ENCODE measurements at places on chromosomes 16 and 17.

GRCh38 chr16:12896562-12896961 lies 4.8 kb upstream of the SHISA9 start:
- no peak overlapping the region for H3K4me3 ChIP-seq
- no peaks in the 10 kb centered on the region for H3K36me3 ChIP-seq
- DNase-seq = no peak
- no peaks in the 10 kb centered on the region for H3K4me1 ChIP-seq

GRCh38 chr16:70724146-70725023 lies 38.5 kb upstream of the MTSS2 start:
- peaks cover 2% of the 10 kb centered on the region for H3K4me1 ChIP-seq
- H3K27ac ChIP-seq = no peak overlapping the region
- H3K4me3 ChIP-seq = no peak overlapping the region

GRCh38 chr16:19566362-19566761 lies 10.9 kb downstream of the VPS35L start:
- no peaks in the 10 kb centered on the region for H3K4me1 ChIP-seq
- no peak for DNase-seq
- H3K4me3 ChIP-seq = no peak overlapping the region
- H3K27me3 ChIP-seq = no peaks in the 10 kb centered on the region

- H3K27me3 ChIP-seq = no peaks in the 10 kb centered on the region
- no peaks in the 10 kb centered on the region for H3K36me3 ChIP-seq
- no peak for DNase-seq
- no peak overlapping the region for H3K27ac ChIP-seq
- H3K4me3 ChIP-seq = no peak overlapping the region
Observed at GRCh38 chr16:77928096-77928495, 94.3 kb upstream of the CLEC3A start.

DNA sequence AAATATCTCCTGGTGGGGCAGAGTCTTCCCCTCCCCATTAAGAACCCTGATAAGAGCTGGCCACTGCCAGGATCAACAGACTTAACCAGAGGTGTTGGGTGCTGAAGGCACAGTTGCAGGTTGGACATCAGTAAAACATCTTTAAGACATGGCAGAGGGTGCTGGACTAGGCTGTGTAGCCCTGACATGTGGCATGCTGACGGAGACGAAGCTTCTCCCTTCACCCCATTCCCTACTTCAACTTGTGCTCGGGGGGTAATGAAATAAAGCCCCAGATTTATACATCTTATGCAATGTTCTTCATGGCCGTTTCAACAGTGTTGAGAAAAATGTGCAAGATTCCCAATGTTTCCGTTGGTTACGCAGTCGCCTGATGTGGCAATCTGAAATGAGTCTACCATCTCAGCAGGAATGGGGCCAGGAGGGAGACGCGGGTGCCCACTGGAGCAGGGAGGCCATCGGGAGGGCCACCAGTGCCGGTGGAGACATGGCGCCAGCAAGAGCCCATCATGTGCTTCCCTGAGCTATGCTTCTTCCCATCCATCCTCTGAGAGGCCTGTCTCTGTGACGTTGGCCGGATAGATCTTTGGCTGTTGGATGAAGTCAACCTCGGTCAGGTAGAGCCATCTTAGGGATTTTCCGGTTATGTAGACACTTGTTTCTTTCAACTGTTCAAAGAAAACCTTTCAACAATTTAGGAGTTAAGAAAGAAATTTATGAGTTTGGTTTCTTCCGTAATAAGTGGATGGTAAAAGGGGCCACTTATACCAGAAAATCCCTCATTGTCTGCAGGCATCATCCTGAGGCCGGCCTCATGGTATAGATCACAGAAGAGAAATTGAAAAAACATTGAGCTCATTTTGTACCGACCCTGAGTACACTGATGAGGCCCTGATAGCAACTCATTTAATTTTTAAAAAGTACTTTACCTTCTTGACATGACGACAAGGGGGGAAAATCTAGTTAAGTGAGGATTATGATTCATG lies 6.4 kb downstream of the IRF8 start:
- no peak for DNase-seq
- H3K36me3 ChIP-seq = peaks cover 90% of the 10 kb centered on the region
- H3K4me3 ChIP-seq = peak overlapping the region; percentile 34
- peaks cover 64% of the 10 kb centered on the region for H3K4me1 ChIP-seq
- H3K27ac ChIP-seq = no peak overlapping the region
- H3K27me3 ChIP-seq = no peaks in the 10 kb centered on the region

DNA sequence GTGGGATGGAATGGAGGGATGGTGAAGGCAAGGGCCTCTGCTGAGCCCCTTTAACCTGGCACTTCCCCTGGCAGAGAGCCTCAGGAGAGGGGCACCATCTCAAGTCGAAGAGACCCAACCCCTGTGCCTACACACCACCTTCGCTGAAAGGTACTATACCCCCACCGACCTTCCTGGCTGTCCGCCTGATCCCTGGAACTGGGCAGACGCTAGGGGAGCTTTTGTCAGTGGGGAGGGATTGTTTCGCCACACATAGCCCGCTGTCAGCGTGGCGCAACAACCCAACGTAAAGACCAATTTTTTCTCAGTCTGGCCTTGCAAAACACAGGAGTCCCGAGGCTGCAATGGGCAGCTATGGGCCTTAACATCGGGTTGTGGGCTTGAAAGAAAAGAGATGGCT lies 3.1 kb downstream of the PPP1R1B start:
- DNase-seq = no peak
- no peak overlapping the region for H3K4me3 ChIP-seq
- no peak overlapping the region for H3K27ac ChIP-seq
- peaks cover 46% of the 10 kb centered on the region for H3K27me3 ChIP-seq

DNA sequence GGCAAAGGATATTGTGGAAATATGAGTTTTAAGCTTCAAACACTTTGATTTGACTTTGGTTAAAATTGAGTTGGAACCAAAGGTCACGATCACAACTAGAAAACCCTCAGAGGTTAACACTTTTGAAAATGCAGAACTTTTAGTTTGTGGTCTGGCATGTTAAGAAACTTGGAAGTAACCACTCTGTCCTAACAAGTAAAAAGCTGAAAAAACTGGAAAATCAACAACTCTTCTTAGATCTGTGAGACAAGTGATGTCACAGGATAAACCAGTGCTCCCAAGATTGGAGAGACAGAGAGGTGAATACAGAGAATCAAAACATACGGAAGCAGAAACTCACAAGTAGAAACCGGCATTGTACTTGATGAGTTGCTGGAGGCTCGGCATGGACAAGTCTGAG lies 17.4 kb downstream of the MFSD6L start:
- no peaks in the 10 kb centered on the region for H3K36me3 ChIP-seq
- H3K27ac ChIP-seq = no peak overlapping the region
- peaks cover 25% of the 10 kb centered on the region for H3K27me3 ChIP-seq
- no peak overlapping the region for H3K4me3 ChIP-seq
- H3K4me1 ChIP-seq = peaks cover 2% of the 10 kb centered on the region

- DNase-seq = no peak
- no peak overlapping the region for H3K4me3 ChIP-seq
- H3K4me1 ChIP-seq = peaks cover 2% of the 10 kb centered on the region
- H3K36me3 ChIP-seq = no peaks in the 10 kb centered on the region
Observed at GRCh38 chr16:23729503-23730424, 16.7 kb upstream of the ERN2 start.

DNA sequence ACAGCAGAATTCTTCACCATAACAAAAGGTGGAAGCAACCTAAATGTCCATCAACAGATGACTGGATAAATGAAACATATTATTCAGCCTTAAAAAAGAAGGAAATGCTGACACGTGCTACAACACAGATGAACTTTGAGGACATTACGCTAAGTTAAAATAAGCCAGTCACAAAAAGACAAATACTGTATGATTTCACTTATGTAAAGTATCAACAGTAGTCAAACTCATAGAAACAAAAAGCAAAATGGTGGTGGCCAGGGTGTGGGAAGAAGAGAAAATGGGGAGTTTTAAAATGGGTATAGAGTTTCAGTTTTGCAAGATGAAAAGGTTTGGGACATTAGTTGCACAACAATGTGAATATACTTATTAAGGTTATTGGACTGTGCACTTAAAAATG lies 49.8 kb upstream of the MTMR4 start:
- no peaks in the 10 kb centered on the region for H3K36me3 ChIP-seq
- DNase-seq = no peak
- peaks cover 19% of the 10 kb centered on the region for H3K27me3 ChIP-seq
- no peak overlapping the region for H3K4me3 ChIP-seq
- no peak overlapping the region for H3K27ac ChIP-seq

GRCh38 chr17:18986541-18987229 lies 17.9 kb downstream of the FAM83G start:
- no peak overlapping the region for H3K4me3 ChIP-seq
- H3K27ac ChIP-seq = no peak overlapping the region
- no peak for DNase-seq
- H3K4me1 ChIP-seq = no peaks in the 10 kb centered on the region
- peaks cover 7% of the 10 kb centered on the region for H3K36me3 ChIP-seq
- no peaks in the 10 kb centered on the region for H3K27me3 ChIP-seq

DNA sequence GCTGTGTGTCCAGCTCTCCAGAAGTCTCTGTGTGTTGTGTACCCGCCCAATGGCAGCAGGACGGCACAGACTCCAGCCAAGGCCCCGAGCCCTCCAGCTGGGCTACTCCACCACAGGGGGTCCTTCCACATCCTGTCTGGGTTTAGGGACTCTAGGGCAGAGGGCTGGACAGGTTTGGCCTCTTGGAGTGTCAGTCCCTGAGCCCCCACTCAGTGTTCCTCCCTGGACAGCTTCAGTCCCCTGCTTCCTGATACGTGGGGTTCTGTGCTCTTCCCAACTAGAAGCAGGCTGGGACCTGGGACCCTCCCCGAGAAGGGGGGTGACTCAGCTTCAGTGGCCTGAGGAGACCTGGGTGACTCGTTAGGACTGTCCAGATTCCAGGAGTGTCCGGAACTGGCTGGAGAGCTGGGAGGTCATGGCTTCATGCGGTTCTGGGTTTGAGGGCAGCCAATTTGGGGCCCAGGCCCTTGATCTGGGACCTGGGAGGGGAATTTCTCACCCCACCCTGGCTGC lies 4.2 kb downstream of the CDK3 start:
- H3K27ac ChIP-seq = no peak overlapping the region
- no peak for DNase-seq
- peaks cover 5% of the 10 kb centered on the region for H3K4me1 ChIP-seq
- no peaks in the 10 kb centered on the region for H3K27me3 ChIP-seq
- H3K36me3 ChIP-seq = peaks cover 2% of the 10 kb centered on the region

DNA sequence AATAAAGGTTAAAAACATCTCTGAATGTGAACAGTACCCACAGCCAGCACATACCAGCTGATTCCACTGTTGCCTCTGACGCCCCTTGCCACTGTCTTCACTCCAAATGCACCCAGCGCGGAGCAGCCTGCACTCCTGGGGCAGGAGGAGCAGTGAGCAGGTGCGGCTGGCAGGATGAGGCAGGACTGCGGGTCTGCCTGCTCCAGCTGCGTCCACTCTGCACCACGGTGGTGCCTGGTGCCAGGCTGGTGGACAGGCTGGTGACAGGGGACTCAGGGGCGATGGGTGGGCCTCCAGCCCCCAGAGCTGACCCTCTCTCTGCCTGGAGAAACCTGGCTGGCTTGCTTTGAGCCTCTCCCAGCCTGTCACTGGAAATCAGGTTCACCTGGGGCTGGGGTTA lies 9.4 kb downstream of the RAB40B start:
- H3K36me3 ChIP-seq = peaks cover 1% of the 10 kb centered on the region
- H3K4me1 ChIP-seq = peaks cover 10% of the 10 kb centered on the region
- DNase-seq = no peak

- H3K27me3 ChIP-seq = no peaks in the 10 kb centered on the region
- H3K36me3 ChIP-seq = peaks cover 53% of the 10 kb centered on the region
- H3K4me3 ChIP-seq = no peak overlapping the region
- no peak overlapping the region for H3K27ac ChIP-seq
- no peak for DNase-seq
- peaks cover 13% of the 10 kb centered on the region for H3K4me1 ChIP-seq
Observed at GRCh38 chr17:16044487-16044886, 44.9 kb downstream of the TTC19 start.

DNA sequence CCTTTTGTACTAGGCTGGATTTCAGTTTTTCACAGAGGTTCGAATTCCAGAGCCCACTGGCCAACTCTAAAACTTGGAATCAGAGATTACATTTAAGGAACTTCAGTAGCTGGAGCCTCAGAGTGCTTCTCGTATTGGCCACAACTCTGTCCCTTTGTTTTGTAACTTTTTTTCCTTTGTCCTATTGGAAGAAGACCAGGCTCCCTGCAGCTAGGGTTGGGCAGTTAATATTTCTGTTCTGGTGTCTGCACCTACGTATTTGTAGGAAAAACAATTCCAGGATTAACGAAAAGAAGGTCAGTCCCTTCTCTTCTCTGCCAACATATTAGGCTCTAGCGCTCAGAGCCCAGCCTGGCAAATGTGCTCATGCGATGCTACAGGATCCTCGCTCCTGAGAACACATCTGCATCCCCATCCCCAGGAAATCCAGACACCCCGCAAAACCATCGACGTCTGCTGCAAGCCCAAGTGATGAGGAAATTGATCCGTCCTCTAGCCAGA lies 1.9 kb downstream of the CDH11 start:
- no peaks in the 10 kb centered on the region for H3K4me1 ChIP-seq
- H3K27me3 ChIP-seq = peaks cover 40% of the 10 kb centered on the region
- H3K4me3 ChIP-seq = no peak overlapping the region
- H3K36me3 ChIP-seq = no peaks in the 10 kb centered on the region
- no peak for DNase-seq

- H3K27ac ChIP-seq = no peak within 1 kb of the TSS
- peaks cover 23% of the 10 kb centered on the region for H3K27me3 ChIP-seq
- no peak for DNase-seq
Observed at GRCh38 chr17:41060052-41060604, at the start of gene KRTAP2-3. Gene KRTAP2-3, minus strand, starts transcription at chr17:41060114. Its CDS starts 64 bp downstream, at chr17:41060050.

- peaks cover 9% of the 10 kb centered on the region for H3K36me3 ChIP-seq
- no peak overlapping the region for H3K4me3 ChIP-seq
- DNase-seq = no peak
- H3K27me3 ChIP-seq = peaks cover under 1% of the 10 kb centered on the region
Observed at GRCh38 chr17:77879896-77880280, 78.6 kb upstream of the TNRC6C start.

GRCh38 chr16:89795676-89796075 lies 20.8 kb downstream of the FANCA start:
- peaks cover 53% of the 10 kb centered on the region for H3K36me3 ChIP-seq
- H3K4me1 ChIP-seq = peaks cover 1% of the 10 kb centered on the region
- no peaks in the 10 kb centered on the region for H3K27me3 ChIP-seq

- DNase-seq = peak; percentile 79
- no peaks in the 10 kb centered on the region for H3K36me3 ChIP-seq
- no peak overlapping the region for H3K27ac ChIP-seq
- H3K4me1 ChIP-seq = peaks cover 17% of the 10 kb centered on the region
Observed at GRCh38 chr17:82370471-82371332, 863 bp upstream of the UTS2R start.

- peak overlapping the region; percentile 39 for H3K27ac ChIP-seq
- DNase-seq = no peak
- no peaks in the 10 kb centered on the region for H3K27me3 ChIP-seq
Observed at GRCh38 chr16:24820522-24820921, 25.2 kb upstream of the SLC5A11 start.

DNA sequence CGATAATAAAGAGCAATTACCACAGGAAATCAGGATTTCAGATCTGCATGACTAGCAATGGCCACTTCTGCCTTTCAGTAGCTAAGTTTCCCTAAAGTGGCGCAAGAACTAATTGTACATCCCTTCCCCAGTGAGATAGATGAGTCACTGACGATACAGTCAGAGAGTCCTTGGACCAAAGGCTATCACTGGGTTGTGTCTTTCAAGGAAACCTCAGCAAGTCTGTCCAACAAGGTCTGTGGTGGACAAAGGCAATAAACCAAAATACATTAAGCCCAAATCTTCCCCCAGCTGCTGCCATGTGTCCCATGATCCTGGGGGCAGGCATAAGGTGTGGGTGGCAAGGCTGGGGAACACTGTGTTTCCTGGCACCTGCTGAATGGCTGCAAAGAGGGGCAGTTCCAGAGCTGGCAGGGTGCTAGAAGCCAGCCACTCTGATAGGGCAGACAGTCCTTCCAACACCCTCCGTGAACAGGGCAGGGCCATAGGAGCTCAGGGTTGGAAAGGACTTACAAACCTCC lies 20.5 kb upstream of the MTMR4 start:
- H3K27me3 ChIP-seq = peaks cover 39% of the 10 kb centered on the region
- no peaks in the 10 kb centered on the region for H3K36me3 ChIP-seq
- no peak for DNase-seq
- H3K4me3 ChIP-seq = no peak overlapping the region

Data from activated CD4-positive, alpha-beta T cell treated with anti-CD3 and anti-CD28 coated beads, Interleukin-2, amount 10 ng/mL, durations not matched to agents 24 days and 14 days (primary cell).